GM13977 (cell line): ENCODE measurements at places on chromosomes 12 and 14.

DNA sequence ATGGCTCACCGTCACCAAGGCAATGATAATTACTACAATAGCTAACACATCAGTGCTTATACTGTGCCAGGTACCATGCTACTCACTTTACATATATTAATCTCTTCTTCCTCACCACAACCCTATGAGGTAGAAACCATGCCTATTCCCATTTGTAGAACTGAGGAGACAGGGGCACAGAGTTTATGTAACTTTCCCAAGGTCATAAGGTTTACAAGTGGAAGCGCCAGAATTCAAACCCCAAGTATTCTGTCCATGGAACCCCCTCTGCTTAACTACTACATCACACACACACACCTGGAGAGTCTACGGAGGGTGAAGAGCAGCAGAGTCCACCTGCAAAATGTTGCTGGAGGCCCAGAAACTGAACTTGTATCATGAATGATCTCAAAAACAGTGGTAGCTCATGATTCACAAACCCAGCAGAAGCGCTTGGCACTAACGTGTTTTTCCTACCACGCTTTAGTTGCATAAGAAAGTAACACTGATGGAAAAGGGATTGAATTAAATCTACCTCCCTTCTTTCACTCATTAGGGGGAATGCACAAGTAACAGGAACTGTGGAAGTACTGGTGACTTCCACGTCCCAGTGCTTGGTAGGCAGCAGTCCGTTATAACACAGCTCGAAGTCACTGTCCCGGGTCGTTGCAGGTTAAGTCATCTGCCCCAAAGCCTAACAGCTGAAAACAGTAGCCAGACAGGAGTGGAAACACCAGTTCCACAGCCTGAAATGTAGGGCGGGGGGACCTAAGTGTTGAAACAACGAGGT, 2.0 kb downstream of the ITPR2 start:
- DNase-seq = no peak

- no peak for DNase-seq
Measured at GRCh38 chr12:1481326-1481725, 113.1 kb downstream of the FBXL14 start.

DNA sequence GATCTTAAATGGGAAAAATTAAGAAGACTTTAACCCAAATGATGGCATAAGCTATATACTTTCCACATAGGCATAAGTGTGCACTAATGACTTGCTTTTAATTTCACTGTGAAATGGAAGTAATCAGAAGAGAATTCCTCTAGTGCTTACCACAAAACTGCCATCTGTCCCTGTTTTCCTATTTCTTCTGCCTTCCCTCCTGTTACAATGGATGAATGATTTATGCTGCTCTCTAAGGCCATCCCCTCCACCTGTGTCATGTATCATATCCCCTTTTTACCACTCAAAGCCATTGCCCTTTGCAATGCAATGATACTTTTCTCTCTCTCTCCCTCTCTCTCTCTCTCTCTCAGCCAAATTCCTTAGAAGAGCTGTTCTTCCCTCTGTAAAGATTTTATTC, 109.1 kb downstream of the C12orf50 start:
- no peak for DNase-seq

DNA sequence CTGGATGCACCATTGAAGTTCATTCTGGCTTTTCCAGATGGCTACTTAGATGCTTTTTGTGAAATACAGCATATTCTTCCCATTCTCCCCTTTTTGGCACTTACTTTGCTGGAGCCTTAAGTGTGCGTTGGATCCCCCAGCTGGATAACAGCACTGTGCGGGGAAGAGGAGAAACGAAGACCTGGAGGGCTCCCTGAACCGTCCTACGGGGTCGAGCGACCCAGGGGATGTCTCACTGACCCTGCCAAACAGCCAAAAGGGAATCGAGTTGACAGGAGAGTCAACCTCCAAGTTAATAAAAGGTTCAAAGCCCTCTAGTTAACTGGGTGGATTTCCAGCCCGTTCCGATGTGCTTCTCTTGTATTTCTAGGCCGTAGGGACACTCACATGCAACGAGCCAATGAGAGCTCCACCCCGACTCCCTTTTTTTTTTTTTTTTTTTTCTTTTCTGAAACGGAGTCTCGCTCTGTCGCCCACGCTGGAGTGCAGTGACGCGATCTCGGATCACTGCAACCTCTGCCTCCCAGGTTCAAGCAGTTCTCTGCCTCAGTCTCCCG, 1.0 kb upstream of the CAMKK2 start:
- DNase-seq = peak; percentile 57

GRCh38 chr14:104364830-104365229, 214.7 kb upstream of the C14orf180 start:
- no peak for DNase-seq

DNA sequence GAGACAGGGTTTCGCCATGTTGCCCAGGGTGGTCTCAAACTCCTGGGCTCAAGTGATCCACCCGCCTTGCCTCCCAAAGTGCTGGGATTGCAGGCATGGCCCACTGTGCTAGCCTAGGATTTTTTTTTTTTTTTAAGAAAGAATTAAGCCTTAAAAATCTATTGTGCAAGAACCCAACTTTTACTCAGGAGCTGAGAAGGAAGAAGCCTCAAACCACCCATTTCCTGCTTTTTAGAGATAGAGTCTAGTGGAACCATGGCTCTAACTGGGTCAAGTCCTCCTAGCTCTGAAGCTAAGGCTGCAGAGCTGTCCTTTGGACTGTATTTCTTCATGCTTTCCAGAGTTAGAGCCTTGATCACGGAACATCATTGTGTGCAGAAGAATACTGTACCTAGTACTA, 1.3 kb upstream of the TSFM start:
- DNase-seq = no peak

- DNase-seq = no peak
Measured at GRCh38 chr14:29911810-29912209, 15.8 kb downstream of the PRKD1 start.

DNA sequence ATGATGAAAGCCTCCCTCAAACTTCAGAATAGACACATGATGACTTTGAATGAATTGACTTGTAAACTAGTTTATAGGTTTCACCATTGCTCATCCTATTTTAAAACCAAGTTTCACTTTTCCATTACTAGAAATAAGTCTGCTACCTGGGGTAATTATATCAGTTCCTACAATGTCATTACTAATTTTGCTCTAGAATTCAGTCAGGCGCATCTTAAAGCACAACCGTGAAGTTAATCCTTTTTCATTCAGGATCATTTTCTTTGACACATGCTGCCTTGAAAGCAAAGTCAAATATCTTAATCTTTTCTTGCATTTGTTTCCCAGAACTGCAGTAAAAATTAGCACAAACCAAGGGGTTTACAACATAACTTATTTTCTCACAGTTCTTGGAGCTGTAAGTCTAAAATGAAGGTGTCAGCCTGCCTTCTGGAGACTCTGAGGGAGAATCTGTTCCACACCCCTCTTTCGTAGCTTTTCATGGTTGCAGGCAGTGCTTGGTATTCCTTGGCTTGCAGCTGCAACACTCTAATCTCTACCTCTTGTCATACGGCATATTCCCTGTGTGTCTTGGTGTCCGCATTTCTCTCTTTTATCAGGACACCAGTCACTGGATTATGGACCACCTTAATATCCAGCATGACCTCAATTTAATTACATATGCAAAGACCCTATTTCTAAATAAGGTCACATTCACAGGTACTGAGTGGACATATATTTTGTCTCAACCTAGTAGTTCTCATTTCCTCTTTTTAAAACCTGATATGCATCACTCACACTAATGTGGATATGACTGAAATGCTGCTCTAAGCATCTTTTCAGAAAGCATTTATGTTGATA, 114.3 kb upstream of the PDZRN4 start:
- DNase-seq = no peak
